ENCODE measurements at places on chromosomes 4 and X.

DNA sequence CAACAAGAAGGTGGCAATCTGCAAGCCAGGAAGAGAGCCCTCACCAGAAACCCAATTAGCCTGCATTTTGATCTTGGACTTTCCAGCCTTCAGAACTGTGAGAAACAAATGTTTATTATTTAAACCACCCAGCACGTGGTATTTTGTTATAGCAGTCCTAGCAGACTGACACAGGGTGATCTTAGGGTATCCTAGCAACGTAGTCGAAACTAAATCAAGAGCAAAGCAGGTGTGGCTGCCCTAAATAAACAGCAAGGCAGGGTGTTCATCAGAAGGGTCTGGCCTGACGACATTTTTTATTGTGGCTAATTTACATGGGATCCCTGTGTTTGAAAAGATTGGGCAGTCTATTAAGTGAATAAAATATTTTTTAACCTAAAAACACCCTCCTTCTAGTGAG, 198.8 kb downstream of the VEGFC start:
- DNase-seq: no peak

GRCh38 chr4:7709431-7709830, 230.2 kb downstream of the AFAP1 start:
- DNase-seq: no peak

GRCh38 chr4:168562041-168562571, 65.3 kb downstream of the PALLD start:
- DNase-seq: no peak

- DNase-seq: no peak
Observed at GRCh38 chrX:2536141-2536540, 35.4 kb upstream of the DHRSX start.

DNA sequence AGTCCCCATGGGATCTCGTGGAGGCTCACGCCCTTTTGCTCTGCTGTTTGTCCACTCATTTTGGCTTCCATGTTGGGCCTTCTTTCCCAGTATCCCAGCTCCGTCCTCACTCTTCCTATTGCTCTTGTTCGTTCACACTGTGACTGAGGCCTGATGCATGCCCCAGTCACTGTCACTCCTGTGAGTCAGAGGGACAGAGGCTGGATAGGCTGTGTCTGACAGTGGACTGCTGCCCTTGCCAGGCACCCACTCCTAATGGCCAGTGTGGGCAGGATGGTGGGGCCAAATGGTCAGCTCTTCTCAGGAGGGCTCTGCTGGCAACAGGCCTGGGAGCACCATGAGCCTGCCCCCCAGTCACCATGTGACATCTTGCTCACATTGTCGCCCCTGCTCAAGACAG, 40.0 kb downstream of the HADH start:
- DNase-seq: no peak

- DNase-seq: peak; percentile 39
Observed at GRCh38 chrX:153794897-153795816, 689 bp downstream of the SSR4 start.

GRCh38 chr4:14323191-14323590, 679.1 kb upstream of the CPEB2 start:
- no peak for DNase-seq

GRCh38 chr4:70452946-70453345, 19.1 kb upstream of the MUC7 start:
- DNase-seq: no peak

- DNase-seq: peak; percentile 40
Observed at GRCh38 chrX:107684956-107685385, 56.7 kb downstream of the PRPS1 start.

DNA sequence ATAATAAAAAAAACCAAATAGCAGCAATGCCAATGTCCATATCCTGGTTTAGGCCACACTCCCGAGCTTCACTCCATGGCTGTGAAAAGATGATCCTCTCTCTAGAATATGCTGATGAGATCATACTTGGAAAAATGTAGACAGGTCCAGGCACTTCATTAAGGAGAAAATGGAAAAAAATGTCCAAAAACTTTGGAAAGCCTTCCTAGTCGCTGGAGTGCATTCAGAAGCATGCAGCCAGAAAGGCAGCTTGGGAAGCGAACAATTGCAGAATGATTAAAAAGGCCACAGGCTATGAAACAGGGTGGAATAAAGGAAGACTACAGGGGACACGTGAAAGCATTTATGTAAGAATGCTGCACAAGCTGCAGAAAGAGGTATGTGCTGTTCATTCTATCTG, 165.6 kb upstream of the HCCS start:
- no peak for DNase-seq

- peak; percentile 53 for DNase-seq
Observed at GRCh38 chrX:13742397-13743176, 8.0 kb downstream of the OFD1 start.

GRCh38 chrX:84830836-84831235, 172.8 kb upstream of the APOOL start:
- no peak for DNase-seq

DNA sequence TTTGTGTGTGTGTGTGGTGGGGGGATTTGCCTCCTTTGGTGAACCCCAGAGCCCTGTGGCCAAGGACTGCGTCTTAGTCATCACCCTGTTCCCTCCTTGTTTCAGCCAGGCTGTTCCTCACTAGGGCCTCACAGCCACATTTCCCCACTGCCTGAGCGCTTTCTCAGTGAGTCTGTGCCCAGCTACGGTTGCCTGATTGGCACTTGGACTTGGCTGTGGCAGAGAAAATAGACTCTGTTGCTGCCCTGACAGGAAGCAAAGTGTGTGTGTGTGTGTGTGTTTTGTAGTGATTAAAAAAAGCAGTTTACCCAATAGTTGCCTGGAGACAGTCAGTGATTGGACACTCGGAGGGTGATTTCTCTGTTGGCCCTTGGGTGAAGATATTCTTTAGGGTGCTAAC, 113.0 kb downstream of the UCHL1 start:
- DNase-seq: no peak

DNA sequence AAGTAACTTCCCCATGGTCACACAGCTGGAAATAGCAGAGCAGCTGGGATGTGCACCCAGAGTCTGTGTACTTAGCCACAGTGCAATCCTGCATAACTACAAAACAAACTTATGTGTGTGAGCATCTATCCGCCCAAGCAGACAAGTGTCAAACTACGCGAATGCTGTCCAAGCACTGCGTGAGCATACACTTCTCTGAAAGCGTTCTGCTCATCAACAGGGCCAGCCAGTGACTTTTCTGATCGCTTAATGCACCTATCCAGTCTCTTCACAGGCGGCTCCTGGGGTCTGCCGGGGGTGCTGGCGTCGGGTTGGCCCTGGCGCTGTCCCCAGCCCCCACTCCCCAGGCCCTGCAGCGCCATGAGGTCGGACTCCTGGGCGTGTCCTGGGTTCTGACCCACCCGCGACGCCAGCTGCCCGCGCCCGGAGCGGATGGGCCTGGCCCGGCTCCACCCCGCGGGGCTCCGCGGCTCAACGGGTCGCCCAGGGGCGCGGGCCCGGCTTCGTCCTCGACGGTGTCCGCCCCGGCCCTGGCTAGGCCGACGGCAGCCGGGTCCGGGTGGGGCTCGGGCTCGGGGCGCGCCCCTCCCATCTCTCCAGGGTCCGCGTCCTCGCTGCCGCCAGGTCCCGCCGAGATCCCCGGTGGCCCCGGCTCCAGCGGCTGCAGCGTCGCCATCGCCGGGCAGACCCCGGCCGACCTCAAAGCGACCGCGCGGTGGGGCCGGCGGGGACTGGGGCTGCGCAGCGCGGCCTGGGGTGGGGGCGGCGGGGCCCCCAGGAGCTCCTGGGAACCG, 1.3 kb upstream of the ZNF141 start:
- DNase-seq: peak; percentile 21

DNA sequence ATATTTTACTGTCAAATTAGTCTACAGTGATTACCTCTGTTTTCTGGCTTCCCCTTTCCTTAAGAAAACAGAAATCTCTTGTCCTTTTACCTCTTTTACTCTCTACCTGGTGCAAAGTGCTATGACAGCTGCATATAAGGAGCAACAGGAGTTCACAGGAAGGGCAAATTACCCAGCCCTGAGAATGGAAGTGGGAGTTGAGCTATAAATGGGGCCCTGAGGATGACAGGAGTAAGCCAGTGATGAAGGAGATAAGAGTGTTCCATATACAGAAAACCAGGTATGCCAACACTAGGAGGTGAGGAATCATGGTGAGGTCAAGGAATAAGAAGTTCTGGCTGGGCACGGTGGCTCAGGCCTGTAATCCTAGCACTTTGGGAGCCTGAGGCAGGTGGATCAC, 4.5 kb upstream of the HSD17B13 start:
- no peak for DNase-seq

DNA sequence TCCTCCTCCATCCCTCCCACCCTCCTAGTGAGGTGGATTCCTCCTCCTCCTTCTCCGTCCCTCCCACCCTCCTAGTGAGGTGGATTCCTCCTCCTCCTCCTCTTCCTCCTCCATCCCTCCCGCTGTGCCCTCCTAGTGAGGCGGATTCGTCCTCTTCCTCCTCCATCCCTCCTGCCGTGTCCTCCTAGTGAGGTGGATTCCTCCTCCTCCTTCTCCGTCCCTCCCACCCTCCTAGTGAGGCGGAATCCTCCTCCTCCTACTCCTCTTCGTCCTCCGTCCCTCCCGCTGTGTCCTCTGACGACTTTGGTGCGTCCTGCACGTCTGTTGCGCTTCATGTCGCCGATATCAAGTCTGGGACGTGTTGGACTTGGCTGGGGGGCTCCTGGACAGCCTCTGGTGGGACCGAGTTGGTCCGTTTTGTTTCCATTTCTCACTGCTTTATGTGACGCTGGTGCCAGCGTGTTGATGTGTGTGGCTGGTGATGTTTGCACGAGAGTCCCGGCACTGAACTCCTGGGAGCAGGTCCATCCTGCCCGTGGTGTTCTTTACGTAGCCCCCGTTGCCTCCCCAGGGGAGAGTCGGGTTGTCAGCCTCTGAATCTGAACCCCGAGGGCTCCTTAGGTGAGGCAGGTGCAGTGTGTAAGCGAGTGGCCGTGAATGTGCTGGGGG, 5.4 kb downstream of the AKAP17A start:
- no peak for DNase-seq

- no peak for DNase-seq
Observed at GRCh38 chrX:108131471-108131870, 39.9 kb downstream of the ATG4A start.

GRCh38 chr4:76689145-76689817, 208.7 kb downstream of the SOWAHB start:
- DNase-seq: peak; percentile 29

- DNase-seq: no peak
Observed at GRCh38 chrX:105190252-105190853, 30.1 kb downstream of the TEX13A start.

GRCh38 chr4:112038861-112039260, 106.4 kb upstream of the FAM241A start:
- no peak for DNase-seq

DNA sequence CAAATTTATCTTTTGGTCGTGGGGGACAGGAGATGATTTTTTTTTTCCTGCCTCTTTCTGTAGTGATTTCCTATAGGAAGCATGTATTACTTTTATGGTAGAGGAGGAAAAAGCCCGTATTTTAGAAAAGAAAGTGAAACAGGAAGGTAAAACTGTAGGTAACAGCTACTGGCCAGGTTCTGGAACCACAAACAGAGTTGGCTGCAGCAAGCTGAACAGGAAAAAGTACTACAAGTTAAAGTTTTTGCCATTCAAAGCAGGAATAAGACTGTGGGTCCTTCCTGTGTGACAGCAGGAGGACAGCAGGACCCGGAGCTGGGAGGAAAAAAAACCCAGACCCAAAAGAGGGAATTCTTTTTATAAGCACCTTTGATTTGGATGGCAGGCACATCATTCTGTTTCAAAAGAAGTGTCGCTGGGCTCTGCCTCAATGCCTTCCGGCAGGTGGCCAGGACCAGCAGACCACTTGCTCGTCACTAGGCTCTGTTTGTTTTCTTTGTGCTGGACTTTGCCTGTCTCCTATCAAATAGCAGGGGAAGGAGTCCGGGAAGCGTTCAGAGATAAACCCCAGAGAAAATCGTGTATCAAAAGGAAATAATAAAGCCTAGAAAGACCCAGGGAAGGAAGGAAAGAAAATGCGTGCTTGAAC, 277.9 kb downstream of the ADGRA3 start:
- no peak for DNase-seq

DNA sequence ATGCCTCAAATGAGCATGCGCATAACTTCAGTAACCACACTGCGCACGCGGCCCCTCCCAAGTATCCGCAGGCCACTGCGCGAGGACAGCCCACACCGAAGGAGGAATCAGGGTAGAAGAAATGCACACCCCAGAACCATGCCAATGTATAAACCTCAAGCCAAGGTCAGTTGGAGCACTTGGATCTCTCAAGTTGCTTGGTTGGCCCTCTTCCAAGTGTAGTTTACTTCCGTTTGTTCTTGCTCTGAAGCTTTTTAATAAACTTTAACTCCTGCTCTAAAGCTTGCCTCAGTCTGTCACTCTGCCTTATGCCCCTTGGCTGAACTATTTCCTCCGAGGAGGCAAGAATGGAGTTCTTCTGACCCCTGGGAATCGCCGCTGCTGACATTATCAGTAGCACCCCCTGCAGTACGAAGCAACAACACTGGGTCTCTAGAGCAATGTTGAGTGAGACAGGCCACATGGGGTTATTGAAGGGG, 22.0 kb upstream of the SPINK2 start:
- DNase-seq: no peak

GRCh38 chrX:101079736-101080270, 1.1 kb downstream of the TMEM35A start:
- no peak for DNase-seq

- DNase-seq: no peak
Observed at GRCh38 chr4:158630893-158631292, 40.8 kb downstream of the C4orf46 start.

DNA sequence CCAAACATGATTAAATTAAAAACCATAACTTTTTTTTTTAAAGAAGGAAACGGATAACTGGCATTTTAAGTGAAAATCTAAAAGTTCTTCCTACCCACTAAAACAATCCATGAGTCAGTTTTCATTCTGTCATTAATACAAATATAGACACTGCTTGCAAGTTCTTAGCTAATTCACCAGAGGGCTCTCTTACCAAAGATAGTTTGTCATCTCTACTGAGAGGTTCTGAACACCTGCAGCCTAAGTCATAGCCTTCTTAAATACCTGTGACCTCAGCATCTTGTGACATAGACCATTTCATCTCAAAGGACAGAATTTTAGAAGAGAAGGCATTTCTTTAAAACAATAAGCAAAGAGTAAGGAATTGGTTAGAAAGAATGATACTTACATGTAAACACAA, 65.3 kb upstream of the FAM120C start:
- DNase-seq: no peak

GRCh38 chr4:158857951-158858350, 89.1 kb downstream of the FNIP2 start:
- DNase-seq: no peak

- no peak for DNase-seq
Observed at GRCh38 chr4:175252642-175253041, 334.5 kb downstream of the ADAM29 start.

DNA sequence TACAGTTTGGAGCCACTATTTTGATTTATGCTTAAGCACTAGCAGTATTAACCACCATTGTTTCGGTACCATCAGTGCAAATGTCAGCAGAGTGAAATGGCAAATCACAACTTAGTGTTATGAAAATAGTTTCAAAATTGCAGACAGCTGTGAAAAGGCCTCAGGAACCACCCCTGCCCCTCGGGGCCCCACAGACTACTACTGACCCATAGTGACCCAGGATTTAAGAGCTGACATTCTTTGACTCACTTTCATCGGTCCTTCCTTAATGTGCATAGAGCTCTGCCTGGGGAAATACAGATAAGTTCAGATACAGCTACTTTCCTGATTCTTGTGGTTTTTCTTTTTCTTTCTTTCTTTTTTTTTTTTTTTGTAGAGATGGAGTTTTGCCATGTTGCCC, 3.3 kb upstream of the BBS7 start:
- no peak for DNase-seq

Measured in activated naive CD4-positive, alpha-beta T cell treated with anti-CD3 and anti-CD28 coated beads, Interleukin-2, amount 10 ng/mL, durations not matched to agents 7 days and 5 days (primary cell).